Activated T-cell treated with anti-CD3 and anti-CD28 coated beads for 48 hours (primary cell): ENCODE measurements at places on chromosomes 6 and 20.

GRCh38 chr6:137736911-137737310 lies 130.1 kb upstream of the TNFAIP3 start:
- no peak for DNase-seq

GRCh38 chr20:21381619-21382018 lies 15.7 kb downstream of the NKX2-4 start:
- no peak for DNase-seq

- no peak for DNase-seq
Observed at GRCh38 chr6:6771224-6771945, 182.9 kb downstream of the LY86 start.

- DNase-seq: no peak
Observed at GRCh38 chr6:56292505-56293181, 45.3 kb upstream of the COL21A1 start.

GRCh38 chr20:33659341-33660034 lies 2.6 kb upstream of the C20orf144 start:
- no peak for DNase-seq

DNA sequence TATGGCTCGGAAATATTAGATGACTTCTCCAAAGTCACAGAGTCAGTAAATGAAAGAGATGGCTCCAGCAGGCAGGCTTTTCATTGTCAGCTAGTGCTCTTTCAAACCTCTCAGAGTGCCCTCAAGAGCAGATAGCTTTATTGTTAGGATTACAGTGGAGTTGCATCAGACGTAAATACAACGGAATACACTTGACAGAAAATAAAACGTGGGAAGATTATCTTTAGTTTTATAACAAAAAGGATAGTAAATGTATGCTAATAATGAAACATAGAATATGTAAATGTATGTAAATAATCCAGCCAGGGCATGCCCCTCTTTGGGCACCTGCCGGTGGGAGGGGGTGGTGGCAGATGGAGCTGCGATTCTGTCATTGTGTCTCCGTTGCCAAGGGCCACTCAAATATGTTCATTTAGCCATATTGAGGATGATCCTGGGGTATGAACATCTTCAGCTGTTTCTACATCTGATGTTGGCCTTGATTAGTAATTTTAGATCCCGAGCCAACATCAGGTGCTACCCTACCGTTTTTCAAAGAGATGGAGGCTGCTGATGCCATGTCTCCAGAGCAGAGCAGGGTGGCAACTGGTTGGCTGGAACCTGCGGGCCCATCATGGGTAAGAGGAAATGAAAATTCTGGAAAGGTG lies 358.3 kb upstream of the SULF2 start:
- no peak for DNase-seq

DNA sequence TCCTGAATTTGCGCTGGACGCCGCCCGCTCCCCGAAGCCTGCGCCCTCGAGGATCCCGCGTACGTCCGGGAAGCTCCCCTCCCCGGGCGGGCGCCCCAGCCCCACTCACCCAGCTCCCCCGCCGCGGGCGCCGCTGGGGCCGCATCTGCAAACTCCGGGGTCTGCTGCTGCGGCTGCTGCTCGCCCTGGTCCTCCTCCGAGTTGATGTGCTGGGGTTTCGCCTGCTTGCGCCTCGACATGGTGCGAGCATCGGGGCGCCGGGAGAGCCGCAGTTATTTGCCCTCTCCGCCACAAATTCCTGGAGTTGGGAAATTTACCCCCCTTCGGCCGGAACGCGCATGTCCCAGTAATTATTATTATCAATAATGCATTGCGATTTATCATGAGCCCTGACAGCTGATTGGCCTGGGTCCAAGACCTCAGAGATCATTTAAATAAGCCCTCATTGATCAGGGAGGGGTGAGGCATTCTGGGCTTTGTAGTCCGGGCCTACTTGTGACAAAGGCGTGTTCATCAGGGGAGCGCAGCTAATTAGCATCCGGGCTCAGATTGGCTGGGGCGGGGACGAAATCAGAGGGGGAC lies at the start of gene SALL4:
SALL4 (minus strand) TSS at position 352 of the 582 bp plus-strand sequence; CDS start at position 239, 113 bp downstream.
- DNase-seq: no peak

DNA sequence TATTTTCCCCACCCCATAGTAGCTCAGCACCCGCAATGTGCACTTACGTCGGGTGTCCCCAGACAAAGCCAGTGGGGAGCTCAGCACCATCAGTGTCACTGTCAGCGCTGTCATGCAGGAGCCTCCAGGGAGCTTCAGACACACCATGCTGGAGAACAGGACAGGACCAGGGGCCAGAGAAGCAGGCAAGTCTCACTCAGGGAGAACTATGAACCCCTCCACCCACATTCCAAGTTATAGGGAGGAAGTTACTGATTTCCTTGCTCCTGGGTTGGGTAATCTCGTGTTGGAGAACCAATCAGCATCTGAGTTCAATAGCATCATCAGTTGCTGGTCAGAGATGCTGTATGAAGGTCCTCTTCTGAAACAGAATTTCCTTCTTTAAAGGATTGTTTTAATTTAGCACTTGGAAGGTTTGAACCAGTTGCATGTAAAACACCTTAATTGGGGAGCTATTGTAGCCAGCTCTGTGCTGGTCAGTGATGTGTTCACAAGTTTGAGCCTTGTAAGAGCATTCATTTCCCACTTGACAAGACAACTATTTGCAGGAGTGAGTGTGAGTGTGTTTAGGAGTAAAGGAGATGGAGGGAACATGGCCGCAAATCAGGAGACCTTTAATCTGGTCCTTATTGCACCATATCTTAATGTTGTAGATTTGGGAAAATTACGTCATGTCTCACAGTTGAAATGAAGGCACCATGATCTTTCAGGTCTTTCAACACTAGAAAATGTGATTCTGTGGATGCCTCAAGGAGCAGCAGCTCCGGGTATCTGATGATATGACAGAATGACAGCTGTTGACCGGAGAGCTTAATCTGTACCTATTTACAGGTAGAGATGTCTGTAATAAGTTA lies at the start of gene HLA-DRB1:
HLA-DRB1 (minus strand) TSS at position 253 of the 854 bp plus-strand sequence; CDS start at position 147, 106 bp downstream.
- DNase-seq: no peak

DNA sequence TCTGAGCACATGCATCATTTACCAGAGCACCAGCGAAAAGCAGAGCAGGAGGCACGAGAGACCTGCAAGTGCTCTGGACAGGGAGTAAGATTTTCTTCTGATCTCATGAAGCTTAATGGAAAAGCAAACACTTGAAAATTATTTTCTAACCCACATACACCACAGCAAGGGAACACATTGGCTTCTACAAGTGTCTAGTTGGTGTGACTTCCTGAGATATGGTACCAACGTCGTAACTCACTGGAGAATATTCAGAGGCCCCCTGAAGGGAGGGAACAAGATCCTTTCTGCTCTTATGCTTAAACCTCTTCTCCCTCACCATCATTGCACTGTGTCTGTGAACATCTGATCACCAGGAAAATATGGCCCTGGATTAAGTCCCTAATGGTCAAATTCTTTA lies 48.6 kb downstream of the PSMB1 start:
- no peak for DNase-seq

DNA sequence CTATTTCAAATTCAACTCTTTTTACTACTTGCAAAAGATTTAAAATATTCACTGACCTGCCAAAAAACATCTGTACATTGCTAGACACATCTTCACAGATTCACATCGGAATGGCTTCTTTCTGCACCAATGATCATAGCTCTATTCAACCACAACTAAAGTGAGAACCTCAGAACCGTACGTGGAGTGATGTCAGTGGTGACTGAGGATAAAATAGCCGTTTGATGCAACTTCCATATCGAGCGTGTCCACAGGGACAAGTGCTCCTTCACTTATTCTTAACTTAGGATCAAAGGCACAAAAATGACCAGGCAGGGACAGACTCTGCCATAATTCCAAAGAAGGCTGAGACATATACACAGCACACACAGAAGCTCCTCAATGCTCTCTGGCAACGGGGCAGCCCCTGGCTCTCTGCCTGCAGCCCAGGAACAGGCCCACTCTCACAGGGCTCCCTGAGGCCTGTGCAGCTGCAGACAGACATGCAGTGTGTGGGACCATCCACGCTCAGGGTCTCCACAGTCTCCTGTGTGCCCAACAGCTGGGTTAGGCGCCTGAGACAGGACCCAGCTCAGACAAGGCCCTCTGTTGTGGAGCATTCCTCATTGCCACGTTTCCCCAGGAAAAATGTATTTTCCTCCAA lies 22.8 kb downstream of the FYN start:
- no peak for DNase-seq

- DNase-seq: peak; percentile 15
Observed at GRCh38 chr20:40741507-40742106, 52.6 kb upstream of the MAFB start.

- DNase-seq: peak; percentile 71
Observed at GRCh38 chr20:8131598-8132483, at the start of gene PLCB1. TSS of gene PLCB1 (plus strand) at chr20:8132266. CDS start at chr20:8132652, 386 bp downstream.

GRCh38 chr6:97440590-97441176 lies 157.7 kb upstream of the MMS22L start:
- no peak for DNase-seq

- peak; percentile 54 for DNase-seq
Observed at GRCh38 chr20:46558511-46558959, 8.1 kb upstream of the OCSTAMP start.

DNA sequence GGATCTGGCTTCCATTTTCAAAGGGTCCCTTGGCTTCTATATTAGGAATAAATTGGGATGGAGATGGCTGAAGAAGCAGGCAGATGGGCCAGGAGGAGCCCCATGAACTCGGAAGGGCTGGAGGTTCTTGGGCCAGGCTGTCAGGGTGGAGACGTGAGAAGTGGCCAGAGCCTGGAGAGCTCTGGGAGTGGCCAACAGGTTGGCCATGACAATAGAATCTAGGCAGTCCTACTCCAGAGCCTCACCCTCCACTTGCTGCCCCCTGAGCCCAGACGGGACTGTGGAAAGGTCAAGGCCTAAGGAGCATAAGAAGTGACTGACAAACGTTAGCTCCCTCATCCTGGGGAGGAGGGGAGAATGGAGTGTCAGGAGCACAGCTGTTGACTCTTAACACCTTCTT lies 62.1 kb downstream of the STK35 start:
- no peak for DNase-seq

- no peak for DNase-seq
Observed at GRCh38 chr6:47473791-47474346, 3.7 kb upstream of the CD2AP start.

- no peak for DNase-seq
Observed at GRCh38 chr20:52150440-52151258, 40.9 kb downstream of the ZFP64 start.

- no peak for DNase-seq
Observed at GRCh38 chr6:29005183-29005885, at the start of gene ZNF311. TSS of gene ZNF311 (minus strand) at chr6:29005315. CDS start at chr6:29003954, 1,361 bp downstream.

GRCh38 chr6:143157131-143157530 lies 96.4 kb downstream of the AIG1 start:
- DNase-seq: no peak

DNA sequence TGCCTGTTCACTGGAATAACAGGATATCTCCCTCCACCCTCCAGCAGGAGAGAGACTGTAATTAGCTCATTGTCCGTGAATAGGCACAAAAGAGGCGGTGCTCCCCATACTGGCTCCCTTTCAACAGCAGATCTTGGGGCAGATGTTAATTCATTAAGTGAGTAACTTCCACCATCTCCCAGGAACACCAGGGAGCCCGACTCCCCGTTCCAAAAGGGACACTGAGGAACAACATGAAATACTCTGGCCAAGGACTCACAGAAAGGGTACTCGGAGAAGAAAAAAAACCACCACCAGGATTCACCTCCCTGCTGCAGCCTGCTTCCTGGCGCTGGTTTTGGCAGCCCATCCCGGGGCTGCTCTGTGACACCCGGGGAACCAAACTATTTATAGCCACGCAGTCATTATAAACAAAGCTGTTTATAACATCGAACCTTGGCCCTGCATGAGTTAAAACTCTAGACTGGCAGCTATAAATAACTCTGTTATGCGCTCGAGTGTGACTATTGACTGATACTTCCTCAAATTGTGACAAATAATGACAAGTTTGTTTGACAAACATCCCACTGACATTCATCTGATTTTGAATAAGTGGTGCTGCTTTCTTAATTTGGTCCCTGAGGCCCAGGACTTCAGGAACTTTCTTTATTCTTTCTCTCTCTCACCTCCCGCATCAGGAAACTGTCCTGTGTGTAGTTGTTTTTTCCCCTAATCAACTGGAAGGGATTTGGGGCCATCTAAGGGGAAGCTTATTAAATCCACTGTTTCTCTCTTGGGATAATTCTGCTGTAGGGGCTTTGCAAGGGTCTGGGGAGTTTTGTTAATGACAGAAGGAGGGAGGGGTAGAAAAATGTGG lies 521.6 kb downstream of the CD83 start:
- DNase-seq: no peak

DNA sequence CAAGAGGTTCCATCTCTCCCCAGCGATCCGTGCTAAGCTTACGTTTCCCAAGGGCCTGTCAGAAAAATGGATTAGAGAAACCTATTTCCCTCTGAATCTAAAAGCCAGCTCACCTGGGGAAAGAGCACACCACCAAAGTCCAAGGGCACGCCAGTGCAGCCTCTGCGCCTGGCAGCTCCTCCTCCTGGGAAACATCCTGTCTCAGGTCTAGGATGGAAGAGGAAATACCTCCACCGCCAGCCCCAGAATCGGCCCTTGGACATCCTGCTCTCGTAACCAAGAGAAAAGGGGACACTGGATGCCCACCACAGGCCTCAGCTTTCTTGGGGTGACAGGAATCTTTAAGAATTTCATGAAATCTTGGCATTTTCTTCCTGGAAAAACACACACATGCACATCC lies 18.7 kb downstream of the RAMACL start:
- no peak for DNase-seq

DNA sequence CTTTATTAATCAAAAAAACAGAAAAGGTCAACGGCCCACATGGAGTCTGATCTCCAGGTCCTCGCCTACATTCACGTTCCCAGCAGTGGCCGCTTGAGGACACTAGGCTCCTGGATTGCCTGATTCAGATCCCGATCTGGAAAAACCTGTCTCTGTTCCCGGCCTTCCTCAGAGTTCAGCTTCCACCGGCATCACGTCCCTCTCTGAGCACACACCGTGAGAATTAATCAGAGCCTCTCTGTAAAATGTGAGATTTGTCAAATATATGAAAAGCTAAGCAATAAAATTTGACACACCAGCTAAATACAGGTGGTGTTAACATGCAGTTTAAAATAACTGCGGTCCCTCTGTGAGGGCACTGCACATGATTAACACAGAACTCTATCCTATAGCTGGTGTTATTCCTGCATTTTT lies 122.8 kb upstream of the COL21A1 start:
- DNase-seq: no peak

DNA sequence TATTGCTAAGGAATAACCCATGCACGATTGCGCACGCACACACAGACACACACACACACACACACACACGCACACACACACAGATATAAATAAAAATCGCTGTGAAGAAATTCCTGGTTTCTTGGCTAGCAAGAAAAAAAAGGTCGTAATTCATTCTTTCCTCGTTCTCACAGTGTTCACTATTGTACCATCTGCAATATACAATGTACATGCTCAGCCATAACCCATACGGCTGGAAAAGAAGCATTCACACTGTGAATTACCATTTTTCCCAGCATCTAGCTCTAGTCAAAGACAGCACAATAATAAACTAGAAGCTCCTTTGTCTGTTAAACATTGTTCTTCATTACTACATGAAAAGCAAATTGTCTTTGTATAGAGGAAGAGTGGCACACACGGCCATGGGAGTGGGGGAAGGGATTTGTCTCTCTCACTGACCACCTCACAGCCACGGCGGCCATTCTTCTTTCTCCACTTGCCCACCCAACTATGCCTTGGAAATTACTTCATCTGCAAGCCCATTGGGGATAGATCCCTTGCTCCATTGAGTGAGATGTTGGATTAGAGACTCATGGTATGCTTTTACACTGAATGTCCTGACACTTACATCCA lies 115.3 kb upstream of the ID4 start:
- DNase-seq: no peak
